ENCODE measurements at places on chromosomes 5 and 9. TPM values are rescaled to one million over a fixed set of nuclear protein-coding genes. Genes with fewer than 3 reads are reported as not detected.

DNA sequence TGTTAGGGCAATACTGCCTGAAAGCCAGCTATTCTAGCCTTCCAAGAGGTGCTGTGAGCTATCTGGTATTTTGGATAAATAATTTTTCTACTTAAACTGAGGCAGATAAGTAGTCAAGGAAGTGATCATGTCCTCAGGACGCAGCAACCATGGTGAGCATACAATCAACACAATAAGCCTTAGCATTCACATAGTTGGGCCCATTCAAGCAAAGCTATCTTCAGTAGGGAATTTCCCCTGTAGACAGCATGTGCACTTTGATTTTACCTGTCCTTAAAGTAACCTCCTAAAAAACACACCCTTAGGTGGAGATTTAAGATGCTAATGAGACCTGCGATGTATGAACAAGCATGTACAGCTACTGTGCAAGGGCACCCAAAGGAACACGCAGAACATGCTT lies 76.2 kb upstream of the HCN1 start:
- no peak for DNase-seq

PGM5 gene
- total RNA-seq: not detected

DNA sequence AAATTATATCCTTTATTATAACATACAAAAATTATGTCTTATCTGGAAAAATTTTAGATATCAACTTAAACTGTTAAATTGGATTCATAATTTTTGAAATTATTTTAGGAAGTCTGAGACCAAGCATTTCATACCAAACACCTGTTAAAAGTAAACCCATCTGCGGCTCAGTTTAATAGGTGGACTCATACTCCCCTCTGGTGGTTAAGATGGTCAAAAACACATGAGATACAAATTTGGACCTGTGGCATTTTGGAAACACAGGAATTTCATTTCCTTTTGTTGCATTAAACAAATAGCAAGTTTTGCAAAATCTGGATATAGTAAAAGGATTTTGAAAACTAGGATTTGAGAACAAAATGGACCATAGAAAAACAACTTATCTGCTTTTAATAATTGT lies 53.7 kb downstream of the RGMB start:
- peak; percentile 26 for DNase-seq

GRCh38 chr5:141850786-141851185 lies 27.4 kb downstream of the PCDH1 start:
- DNase-seq: no peak

GRCh38 chr9:129783516-129784361 lies 19.2 kb upstream of the TOR1B start:
- peak; percentile 77 for DNase-seq

DNA sequence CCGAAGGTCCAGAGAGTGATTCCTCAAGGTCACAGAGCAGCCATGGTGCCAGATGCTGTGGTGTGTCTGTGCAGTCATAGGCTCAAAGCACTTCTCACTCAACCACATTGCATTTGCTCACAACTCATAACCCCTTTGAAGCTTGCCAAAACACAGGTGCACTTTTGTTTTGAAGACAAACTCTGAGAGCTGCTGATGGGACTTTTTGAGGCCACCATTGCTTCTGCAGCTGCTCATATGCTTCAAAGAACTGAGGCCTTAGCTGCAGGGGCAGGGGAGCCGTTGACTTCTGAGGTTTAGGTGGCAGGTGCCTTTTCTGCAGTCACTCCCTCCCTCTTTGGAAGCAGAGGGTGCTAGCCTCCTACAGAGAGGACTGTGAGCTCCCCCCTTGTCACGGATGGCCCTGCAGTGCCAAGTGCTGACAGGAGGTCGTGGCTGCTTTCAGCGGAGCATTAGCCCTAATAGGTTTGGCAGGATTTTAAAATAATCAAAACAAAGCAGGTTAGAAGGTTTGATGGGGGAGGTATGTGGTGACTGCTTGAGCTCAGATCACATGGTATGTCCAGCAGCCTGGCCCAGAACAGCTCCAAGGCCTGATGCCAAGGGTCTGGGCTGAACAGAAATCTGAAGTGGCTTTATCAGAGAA lies 232.1 kb downstream of the MAN2A1 start:
- peak; percentile 82 for DNase-seq

WHRN gene
- 24.2 TPM for total RNA-seq

- no peak for DNase-seq
Measured at GRCh38 chr5:119365847-119366539, 10.2 kb downstream of the TNFAIP8 start.
